RWPE2 (cell line): ENCODE measurements at places on chromosomes 2 and 18.

DNA sequence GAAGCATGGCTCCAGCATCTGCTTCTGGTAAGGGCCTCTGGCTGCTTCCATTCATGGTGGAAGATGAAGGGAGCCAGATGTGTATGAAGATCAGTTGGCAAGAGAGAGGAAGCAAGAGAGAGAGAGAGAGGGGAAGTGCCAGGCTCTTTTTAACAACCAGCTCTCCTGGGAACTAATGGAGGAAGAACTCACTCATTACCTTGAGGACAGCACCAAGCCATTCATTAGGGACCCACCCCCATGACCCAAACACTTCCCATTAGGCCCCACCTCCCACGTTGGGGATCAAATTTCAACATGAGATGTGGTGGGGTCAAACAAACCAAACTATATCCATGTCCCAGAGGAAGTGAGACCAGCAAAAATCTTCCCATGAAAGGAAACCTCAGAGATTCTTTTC, 124.8 kb upstream of the SIX2 start:
- no peak for DNase-seq

GRCh38 chr2:64525317-64525613, 1.1 kb downstream of the AFTPH start:
- no peak for DNase-seq

- DNase-seq = no peak
Measured at GRCh38 chr2:96815326-96816126, 542 bp upstream of the CNNM3 start.

- no peak for DNase-seq
Measured at GRCh38 chr2:216664593-216665034, 30.7 kb downstream of the IGFBP5 start.

- no peak for DNase-seq
Measured at GRCh38 chr2:123935405-123935804, 89.7 kb upstream of the CNTNAP5 start.

GRCh38 chr18:42290318-42291307, 335.6 kb downstream of the PIK3C3 start:
- no peak for DNase-seq

DNA sequence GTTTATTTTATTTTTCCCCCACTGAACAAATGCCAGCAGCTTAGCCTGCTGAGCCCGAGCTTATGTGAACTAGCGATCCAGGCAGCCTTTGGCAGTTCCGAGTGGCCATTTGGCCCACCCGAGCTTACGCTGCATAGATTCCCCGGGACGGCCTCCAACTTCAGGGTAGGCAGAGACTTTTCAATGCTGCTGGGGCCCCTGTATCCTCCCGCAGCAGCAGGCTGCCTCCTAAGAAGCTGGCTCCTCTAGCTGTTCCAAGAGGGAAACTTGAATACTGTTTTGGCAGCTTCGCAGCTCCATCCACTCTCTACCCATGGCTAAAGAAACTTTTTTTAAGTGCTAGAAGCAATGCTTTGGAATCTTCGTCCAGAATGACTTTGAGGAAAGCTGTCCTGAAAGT, 295.2 kb downstream of the SS18 start:
- no peak for DNase-seq

GRCh38 chr18:48944634-48945033, 6.1 kb downstream of the SMAD7 start:
- DNase-seq = no peak

GRCh38 chr2:228157841-228158240, 23.6 kb downstream of the SPHKAP start:
- no peak for DNase-seq

- no peak for DNase-seq
Measured at GRCh38 chr2:60525899-60526298, 27.6 kb downstream of the BCL11A start.

DNA sequence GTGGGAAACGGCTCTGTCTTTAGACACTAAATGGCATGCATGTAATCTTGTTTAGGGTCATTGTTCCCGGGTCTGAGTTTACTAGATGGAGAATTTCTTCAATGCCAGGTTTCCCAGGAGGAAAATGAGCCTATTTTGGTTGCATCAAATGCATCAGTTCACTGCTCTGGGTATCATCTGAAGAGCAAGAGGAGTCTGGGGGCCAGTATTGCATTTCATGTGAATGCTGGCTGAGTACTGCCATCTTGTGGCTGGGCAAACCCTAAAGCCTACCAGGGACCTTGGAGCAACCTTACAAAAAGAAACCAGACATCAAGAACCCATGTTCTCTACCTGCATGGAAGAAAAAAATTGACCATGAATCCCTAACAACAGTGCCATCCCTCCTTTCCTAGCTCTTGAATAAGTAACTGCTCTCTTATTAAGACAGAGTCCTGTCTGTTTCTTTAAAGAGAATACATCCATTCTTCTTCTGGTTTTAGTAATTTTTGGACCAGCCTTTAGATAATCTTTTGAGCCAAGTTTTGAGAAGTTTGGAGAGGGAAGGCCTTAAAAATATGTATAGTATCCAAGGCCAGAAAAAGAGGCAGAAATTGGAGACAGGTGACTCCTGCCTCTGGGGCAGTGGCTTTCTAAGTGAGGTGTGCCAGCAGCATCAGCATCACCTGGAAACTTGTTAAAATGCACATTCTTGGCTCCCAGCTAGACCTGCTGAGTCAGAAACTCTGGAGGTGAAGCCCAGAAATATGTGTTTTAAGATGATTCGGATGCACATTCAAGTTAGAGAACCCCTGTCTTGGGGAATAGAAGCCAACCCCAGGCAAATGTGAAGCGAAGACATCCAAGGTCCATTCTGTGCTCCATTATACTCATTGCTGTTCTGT, 261.0 kb upstream of the CXCR4 start:
- DNase-seq = no peak

DNA sequence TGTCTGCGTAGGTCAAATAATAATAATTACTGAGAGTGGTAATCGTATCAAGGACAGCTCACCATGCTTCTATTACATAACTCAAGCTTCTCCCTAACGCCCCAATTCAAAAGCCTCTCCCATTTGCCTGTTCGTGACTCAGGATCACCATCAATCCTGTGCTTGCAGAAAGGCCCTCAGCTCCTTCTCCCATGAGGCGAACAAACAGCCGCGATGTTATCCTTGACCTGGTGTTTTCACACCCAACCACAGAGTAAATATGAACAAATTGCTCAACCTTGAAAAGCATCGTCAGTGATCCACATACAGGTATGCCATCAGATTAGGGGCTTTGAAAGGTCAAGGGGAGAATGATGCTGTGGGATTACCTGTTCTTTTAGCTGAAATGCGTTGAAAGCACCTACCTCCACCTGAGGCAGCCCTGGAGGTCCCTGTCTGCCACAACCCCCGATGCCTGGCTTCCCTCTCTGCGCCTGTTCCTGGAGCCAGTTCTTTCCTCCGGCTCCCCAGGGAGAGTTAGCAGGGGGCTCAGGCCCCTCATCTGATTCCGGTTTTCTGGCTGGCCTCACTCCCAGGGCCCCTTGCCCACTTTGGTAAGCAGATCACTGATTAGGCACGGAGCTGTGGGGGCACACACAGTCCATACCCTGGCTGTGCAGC, 39.1 kb upstream of the ODC1 start:
- DNase-seq = no peak

- no peak for DNase-seq
Measured at GRCh38 chr2:8344144-8345097, 337.4 kb upstream of the ID2 start.

DNA sequence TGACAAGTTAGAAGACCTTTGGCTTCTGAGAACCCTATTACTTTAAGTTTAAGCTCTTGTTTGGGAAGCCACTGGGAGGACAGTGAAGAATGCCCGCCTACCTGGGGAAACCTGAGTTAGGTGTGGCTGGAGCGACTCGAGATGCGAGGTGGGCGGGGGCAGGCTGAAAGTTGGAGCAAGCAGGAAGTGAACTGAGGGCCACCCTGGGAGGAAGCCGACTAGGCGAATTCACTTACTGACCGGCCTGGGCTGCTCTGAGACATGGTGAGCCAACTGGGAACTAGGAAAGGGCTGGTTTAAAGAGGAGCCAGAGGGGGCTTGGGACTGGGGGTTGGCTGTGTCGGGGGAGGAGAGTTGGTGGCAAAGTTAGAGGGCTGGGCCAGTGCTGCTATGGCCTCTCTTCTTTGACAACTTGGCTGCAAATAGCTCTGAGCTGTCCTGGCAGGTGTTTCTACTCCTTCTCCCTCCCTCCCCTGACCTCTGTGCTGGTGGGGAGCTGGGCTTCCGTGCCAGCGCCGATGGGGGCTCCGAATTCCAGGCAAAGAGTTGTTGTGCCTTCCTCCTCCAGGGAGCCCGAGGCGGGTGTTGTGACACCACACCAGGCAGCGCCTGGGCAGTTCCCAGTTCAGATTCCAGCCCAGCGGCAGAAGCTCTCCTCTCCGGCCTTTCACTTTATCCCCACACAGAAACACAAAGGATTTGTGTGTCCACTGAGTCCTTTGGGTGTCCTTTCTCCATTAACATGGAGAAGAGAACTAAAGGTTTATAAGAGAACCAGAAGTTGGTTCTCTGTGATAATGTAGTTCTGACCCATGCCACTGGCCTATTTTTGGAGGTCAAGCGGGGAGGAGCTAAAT, at the start of gene VAMP8:
Gene VAMP8 (plus strand): TSS at position 201 of the 857 bp plus-strand sequence. CDS start 61 bp downstream, at position 262.
- peak; percentile 89 for DNase-seq

DNA sequence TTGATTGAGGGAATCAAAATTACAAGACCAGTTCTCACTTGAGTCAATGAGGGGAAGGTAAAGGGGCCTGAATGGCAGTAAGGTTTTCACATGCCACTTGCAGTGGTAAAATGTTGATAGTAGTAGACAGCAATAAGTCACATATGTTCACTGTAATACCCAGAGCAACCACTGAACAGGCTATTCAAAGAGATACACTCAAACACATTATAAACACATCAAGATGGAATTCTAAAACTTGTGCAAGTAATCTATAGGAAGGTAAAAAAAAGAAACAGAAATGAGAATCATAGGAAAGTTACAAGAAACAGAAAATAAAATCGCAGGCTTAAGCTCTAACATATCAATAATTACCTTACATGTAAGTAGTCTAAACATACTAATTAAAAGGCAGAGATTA, 86.6 kb upstream of the AFF3 start:
- no peak for DNase-seq

DNA sequence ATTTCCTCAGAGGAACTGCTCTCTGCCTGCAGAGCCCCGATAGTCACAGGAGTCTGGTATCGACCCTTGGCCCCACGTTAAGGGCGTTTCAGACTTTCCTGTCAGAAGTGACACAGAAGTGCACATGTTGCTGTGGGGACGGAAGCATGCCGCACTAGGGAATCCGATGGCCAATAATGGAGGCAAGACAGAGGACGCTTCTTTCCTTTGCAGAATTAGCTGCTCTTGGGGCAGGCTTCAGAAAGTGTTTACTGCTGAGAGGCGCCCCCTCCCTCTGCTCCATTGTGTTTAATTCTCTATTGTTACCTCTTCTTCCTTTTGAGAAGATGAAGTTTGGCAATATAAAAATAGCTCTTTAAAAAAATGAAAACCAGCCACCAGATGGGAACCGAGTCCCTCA, 118.6 kb upstream of the EML6 start:
- DNase-seq = no peak

DNA sequence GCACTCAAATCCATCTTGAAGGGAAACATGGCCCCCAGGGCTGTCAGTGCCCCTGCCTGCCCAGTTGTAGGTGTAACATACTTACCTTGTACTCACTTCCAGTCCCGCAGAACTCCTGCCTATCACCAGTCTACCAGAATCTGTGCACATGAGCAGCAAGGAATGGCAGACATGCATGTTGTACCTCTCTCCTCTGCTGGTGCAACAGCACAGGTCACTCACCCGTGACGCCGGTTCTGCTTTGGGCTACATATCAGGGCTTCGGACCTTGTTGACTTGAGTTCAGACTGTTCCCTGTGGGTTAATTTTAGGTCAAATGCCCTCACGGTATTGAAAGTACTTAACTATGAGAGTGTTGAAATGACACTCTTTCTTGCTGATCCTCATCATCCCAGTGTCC, 215.7 kb downstream of the TPGS2 start:
- DNase-seq = no peak

GRCh38 chr2:42223855-42224268, 54.7 kb downstream of the EML4 start:
- no peak for DNase-seq

- DNase-seq = no peak
Measured at GRCh38 chr2:222671259-222672067, at the start of gene MOGAT1. Gene MOGAT1 (plus strand): TSS chr2:222671658. CDS start chr2:222671786, 128 bp downstream.

DNA sequence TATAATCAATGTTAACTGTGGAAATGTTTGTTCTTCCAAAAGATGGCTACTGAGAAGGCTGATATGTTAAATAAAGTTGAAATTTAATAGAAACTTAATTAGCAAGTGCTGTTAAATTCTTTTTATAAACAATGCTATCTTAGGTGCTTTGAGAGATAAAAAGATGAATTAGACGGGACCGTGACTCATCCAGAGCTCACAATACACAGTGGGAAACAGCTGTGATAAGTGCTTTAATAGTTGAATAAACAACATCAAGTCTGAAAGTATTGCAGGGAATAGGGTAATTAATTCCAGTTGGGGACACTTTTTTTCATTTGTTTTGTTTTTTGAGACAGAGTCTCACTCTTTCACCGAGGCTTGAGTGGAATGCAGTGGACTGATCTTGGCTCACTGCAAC, 85.5 kb upstream of the DTNA start:
- no peak for DNase-seq

- no peak for DNase-seq
Measured at GRCh38 chr2:28403370-28403956, 10.8 kb downstream of the FOSL2 start.

DNA sequence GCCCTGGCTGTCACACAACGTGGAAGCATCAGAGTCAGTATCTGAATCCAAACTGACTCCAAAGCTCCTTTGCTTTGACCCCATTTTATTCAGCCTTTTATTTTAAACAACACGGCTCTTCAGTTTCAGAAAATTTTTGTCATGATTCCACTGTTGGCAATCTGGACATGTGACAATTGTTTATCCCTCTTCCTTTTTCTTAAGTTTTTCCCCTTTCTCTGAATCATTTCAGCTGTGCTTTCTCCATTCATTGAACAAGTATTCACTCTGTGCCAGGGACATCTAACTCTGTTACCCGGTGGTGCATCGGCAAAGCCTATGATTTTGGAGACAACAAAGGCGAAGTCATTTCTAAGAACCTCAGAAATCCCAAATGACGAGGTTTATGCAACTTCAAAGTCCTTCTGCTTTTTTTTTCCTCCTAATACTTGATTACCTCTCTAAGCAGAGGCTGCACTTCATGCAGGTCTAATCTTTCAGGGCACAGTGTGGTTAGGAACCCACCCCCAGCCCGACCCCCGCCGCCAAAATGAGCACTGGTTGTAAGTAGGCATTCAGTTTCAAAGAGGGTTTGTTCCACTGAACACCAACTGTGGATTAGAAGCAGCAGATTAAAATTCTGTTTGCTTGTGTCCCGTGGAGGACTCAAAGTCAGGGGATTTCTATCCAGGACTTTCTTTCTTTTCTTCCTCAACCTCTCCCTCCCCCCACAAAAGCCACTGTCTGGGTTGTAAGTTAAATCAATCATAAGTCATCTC, 18.6 kb downstream of the ST6GAL2 start:
- DNase-seq = no peak

GRCh38 chr2:33893824-33894223, 294.7 kb upstream of the FAM98A start:
- DNase-seq = no peak

DNA sequence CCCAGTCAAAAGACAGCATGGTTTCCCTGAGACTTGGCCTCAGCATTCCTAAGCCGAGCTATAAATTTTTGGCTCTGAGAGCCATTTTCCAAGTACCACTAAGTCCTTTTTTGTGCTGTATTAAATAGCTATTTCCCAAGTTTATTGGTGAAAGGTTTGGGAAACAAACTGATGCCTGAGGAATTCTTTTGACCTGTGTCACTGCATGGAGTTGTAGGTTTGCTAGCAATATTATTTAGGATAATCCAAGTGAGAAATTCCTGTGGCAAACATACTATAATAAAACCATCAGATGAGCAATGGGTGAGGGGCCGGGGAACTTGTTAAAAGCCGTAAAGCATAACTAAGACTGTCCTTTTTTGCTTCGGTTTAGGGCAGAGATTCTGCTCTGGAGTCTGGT, 28.4 kb downstream of the ARHGAP28 start:
- DNase-seq = no peak
